Fibroblast of lung (primary cell): ENCODE measurements at places on chromosomes 16 and 17. TPM values are rescaled to one million over a fixed set of nuclear protein-coding genes. Genes with fewer than 3 reads are reported as not detected.

Gene MTSS2
- 81.7 and 126 TPM in 2 replicates for total RNA-seq

Gene ARHGAP44
- total RNA-seq: 1.5 and 1.7 TPM in 2 replicates

Gene SGF29
- 6.9 and 12.8 TPM in 2 replicates for total RNA-seq

Gene HSPB9
- not detected in 2 replicates for total RNA-seq

Gene SYNGR3
- 1.5 and 1.8 TPM in 2 replicates for total RNA-seq

Gene ZNF385C
- total RNA-seq: under 0.01 TPM in 1 of 2 replicates, not detected in the other

Gene SLC9A5
- total RNA-seq: 1.0 and 2.3 TPM in 2 replicates

Gene ASIC2
- total RNA-seq: 0.50 and 0.51 TPM in 2 replicates
